ENCODE measurements at places on chromosomes 12 and 14.

DNA sequence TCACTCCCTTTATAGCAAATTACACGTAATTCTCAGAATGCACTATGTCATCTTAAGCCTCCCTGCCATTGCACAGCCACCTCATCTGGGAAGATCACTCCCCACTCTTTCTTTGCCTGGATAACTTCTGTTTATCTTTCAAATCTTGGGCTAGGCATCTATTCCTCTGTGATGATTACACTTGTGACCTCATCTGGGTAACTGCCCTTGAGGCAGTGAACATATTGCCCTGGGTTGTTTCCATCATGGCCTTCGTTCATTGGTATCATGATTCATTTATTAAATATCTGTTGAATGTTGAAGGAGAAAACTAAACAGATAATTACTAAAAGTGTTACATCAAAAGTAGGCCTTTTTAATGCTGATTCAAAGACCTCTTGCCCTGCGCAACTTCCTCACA lies 26.2 kb upstream of the PDE3A start:
- DNase-seq: no peak

DNA sequence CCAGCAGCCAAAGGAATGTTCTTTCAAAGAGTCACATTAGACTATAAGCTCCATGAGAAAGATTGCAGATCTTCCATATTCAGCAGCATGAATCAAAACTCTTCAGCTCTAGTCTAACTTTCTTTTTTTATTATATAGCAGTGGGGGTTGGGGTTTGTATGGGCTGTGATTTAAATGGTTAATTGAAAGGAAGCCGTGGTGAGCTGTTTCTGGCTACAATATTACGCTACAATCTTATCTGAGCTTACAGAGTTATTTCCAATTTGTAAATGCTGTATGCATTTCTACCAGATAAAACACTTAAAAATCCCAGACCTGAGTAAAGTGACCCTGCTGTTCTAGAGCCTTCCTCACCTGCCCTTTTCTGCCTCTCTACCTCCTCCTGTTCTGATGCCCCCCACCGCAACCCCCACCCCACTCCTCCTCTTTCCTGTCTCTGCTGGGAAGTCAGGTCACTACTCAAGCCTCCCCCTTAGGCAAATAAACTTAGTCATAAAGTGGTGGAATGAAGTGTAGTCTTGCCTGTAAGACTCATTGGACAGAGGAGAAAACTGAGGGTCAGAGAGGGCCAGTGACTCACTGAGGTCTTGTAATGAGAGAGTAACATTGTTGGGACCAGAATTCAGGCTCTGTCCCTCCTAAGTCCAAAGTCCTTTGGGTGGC lies 1089.5 kb downstream of the BCL11B start:
- DNase-seq: no peak

GRCh38 chr12:67414011-67414715 lies 145.0 kb downstream of the CAND1 start:
- DNase-seq: no peak

DNA sequence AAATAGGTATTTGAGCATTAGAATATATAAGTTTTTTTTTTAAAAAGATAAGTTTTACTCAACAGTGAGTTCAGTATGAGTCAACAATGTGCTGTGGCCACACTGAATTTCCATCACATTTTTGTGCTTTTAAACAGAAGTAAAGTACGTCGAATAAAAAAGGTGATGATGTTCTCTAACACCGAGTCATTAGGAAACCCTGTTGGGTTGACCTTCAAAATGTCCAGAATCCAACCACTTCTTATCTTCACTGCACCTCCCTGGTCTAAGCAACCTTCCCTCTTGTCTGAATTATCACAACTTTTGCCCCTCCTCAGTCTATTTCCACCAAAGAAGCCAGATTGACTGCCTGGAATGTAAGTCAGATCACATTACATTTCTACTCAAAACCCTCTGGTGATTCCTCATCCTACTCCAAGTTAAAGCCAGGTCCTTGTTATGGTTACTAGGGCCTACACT lies 43.0 kb upstream of the SYCP3 start:
- DNase-seq: no peak

DNA sequence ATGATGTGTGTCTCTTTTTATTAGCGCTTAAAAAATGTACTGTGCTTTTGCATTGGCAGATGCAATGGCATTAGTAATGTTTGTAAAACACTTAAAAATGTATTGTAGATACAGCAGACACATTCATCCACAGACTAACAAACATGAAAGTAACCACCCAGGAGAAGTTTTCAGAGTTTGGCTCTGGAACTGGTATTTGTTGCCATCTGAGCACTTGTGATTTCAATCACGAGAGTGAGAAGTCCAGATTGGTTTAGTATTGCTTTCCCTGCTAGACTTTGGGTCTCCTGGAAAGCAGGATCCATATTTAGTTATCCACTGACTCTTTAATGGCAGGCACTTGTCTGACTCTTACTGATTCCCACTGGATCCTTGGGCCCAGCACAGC lies 13.2 kb downstream of the RASSF8 start:
- DNase-seq: no peak

DNA sequence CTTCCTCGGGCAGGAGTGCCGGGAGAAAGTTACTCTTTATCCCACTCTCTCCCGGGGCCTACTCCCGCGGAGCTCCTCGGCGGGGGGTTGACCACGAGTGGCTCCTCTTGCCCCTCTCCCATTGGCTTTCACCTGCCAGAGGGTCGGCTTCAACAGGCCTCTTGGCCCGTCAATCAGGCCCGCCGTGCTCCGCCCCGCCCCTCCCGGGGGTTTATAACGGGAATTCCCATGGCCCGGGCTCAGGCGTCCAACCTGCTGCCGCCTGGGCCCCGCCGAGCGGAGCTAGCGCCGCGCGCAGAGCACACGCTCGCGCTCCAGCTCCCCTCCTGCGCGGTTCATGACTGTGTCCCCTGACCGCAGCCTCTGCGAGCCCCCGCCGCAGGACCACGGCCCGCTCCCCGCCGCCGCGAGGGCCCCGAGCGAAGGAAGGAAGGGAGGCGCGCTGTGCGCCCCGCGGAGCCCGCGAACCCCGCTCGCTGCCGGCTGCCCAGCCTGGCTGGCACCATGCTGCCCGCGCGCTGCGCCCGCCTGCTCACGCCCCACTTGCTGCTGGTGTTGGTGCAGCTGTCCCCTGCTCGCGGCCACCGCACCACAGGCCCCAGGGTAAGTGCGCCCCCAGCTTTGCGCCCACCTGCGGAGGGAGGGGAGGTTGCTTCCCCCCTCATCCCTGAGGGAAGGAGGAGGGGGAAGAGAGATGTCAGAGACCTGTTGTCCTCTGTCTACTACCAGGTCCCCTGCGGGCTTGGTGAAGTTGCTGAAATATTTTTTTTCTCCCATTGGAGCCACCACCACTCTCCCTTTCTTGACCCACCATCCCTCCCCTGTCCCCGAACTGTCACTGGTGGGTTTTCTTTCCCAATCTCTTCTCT lies at the start of gene SMOC1:
SMOC1 (plus strand) TSS at position 242 of the 869 bp plus-strand sequence; CDS start at position 505, 263 bp downstream.
- DNase-seq: no peak

DNA sequence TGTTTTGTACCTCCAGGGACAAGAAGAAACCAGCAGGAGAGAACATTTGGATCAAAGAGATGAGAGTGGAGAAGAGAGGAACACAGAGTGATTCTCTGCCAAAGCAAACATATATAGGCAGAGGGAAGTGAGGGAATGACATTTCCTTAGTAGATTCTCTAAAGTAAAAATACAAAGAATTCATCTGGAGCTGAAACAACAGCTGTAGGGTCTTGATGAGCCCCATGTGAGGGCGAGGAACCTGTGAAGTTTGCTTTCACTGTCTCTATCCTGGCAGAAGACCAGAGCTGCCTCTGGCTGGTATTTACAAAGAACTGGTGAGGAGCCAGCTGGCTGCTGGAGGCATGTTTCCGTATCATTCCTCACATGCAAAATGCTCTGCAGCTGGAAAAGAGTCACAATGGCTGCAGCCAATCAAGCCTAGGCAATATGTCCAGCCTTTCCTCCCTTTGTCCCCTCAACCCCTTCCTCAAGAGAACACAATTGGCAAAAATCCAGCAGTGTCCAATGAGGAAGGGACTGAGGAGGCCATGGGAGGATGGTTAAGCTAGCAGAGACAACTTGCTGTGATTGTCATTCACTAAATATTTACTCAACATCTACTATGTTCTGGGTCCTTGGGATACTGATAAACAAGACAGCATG lies 122.5 kb downstream of the PHLDA1 start:
- no peak for DNase-seq

DNA sequence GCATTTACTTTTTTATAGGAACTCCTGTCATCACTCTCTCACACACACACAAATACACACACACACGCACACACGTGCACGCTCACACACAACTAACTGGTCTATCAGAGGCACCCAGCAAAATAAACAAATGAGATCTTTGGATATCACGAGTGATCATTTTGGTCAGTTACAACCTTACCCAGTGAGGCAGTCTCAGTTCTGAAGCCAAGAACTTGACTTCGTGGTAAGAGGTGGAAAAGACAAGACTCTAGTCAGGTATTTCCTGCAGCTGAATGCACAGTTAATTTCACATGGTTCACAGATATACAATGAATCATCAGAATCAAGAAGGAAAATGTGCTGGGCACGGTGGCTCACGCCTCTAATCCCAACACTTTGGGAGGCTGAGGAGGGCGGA lies 39.4 kb downstream of the ATF7 start:
- DNase-seq: no peak

- no peak for DNase-seq
These were observed 17.0 kb upstream of the SLC2A13 start for GRCh38 chr12:40122842-40123241.

DNA sequence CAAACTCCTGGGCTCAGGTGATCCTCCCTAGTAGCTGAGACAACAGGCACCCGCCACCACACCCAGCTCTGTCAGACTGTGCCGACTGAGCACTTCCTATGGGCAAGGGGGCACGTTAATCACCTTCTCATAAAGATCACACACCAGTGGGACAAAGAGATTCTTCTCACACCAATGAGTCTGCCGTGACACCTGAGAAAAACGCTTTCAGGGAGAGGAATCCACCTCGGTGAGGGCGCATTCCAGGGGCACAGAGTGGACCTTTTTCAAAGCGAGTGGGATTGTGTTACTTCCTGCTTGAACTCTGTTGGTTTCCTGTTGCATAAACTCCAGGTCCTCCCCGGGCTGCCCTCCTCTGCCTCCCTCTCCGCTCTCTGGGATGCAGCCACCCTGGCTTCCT lies 17.5 kb upstream of the SCARB1 start:
- no peak for DNase-seq

DNA sequence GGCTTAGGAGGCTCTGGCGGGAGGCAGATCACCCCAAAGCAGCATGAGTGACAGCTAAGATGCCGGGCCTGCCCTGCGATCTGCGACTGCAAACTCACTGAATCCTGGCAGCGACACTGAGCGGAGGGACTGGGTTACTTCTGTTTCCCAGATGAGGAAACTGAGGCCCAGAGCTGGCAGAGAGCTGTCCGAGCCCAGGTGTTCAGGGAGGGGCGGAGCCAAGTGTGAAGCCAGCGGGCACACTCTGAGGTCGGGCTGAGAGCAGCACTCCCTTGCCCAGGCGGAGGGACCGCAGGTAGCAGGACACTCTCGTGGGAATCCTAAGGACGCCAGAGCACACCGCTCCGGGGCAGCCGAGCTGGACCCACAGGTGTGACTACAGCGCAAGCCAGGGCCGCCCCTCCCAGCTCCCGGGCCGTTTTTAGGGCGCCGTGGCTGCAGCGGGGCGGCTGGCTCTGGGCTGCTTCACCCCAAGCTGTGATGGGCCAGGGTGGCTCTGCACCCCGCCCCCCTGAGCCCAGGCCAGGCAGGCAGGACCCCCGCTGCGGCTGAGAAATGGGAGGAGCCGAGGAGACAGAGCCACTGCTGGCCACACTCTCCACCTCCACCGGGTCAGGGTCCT lies 27.4 kb downstream of the MMP17 start:
- DNase-seq: no peak

DNA sequence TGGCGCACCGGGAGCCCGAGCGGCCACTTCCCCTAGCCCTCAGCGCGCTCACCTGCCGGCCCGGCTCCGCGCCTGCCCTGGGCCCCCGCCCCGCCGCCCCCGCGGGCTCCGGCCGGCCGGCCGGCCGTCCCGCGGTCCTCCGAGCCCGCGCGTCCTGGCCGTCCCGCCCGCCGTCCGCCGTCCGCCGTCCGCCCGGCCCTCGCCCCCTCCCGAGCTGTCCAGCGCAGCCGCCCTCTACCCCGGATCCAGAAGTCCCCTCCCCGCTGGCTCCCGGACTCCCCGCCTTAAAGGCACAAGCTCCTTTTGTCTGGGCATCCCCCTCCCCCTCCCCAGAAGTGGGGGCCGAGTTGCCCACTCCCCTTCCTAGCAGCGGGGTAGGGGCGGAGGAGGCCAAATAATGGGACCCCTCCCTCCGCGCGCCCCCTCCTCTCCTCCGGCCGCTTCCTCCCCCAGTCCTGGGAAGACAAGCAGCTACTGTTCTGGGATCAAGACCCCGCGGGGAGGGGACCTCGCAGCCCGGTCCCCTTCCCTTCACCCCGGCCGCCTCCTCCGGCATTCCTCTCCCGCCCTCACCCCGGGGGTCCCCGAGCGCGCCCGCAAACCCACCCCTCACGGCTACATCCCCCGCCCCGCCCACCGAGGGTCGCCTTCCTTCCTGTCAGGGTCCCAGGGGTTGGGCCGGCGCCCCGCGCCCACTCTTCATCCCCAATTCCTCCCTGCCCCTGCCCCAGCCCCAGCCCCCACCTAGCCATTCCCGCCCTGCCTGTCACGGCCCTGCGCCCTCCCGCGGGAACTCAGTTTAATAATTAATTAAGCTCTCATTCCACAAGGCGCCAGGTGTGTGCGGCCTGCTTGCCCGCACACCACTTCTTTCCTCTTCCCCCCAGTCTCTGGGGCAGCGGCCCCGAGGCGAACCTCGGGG lies at the start of gene ADCY6:
ADCY6 (minus strand) TSS at position 236 of the 922 bp plus-strand sequence. CDS start 5,655 bp downstream, outside the sequence.
- DNase-seq: no peak

Measured in T-helper 22 cell (primary cell).